ENCODE measurements at places on chromosomes 12 and 14. TPM values are rescaled to one million over a fixed set of nuclear protein-coding genes. Genes with fewer than 3 reads are reported as not detected.
A peak's percentile ranks its signal among the peaks of the same experiment; 100 is the strongest.

GRCh38 chr14:95834496-95834895 lies 42.1 kb upstream of the TUNAR start:
- ATAC-seq, result peak; percentile 21

GRCh38 chr14:76752744-76753143 lies 8.5 kb upstream of the VASH1 start:
- no peak for ATAC-seq

DNA sequence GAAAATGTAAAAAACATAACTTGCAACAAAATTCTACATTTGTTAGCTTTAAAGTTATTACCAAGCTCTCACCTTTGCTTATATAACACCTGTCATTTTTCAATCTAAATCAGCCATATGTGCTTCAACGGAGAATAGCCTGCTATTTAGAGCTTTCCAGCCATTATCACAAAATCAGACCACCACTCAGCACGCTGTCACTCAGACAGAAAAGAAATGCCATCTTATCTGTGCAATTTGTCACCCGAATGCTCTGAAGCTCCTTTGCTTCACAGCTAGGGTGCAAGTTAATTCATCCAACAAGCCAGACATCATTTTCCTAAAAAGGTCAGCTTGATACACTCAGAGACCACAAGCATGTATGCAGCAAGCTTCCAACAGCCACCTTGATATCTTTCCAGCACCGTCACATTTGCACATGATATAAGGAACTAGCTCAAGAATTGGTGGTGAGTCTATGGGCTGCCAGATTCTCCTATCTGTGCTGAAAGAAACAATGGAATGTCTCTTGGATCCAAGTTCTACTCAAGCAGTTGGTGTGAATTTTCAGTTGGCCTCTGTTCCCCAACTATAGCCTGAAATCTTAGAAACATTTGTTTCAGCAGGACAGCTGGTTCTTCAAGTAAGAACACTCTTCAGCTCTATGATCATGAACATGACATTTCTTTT lies 20.0 kb upstream of the IFNG-AS1 start:
- ATAC-seq, result no peak

GRCh38 chr14:79165471-79166090 lies 995.4 kb downstream of the NRXN3 start:
- ATAC-seq, result no peak

PRIMA1 gene
- total RNA-seq, result 1.8 TPM

GRCh38 chr14:96231526-96232130 lies 24.4 kb upstream of the BDKRB1 start:
- ATAC-seq, result no peak

DNA sequence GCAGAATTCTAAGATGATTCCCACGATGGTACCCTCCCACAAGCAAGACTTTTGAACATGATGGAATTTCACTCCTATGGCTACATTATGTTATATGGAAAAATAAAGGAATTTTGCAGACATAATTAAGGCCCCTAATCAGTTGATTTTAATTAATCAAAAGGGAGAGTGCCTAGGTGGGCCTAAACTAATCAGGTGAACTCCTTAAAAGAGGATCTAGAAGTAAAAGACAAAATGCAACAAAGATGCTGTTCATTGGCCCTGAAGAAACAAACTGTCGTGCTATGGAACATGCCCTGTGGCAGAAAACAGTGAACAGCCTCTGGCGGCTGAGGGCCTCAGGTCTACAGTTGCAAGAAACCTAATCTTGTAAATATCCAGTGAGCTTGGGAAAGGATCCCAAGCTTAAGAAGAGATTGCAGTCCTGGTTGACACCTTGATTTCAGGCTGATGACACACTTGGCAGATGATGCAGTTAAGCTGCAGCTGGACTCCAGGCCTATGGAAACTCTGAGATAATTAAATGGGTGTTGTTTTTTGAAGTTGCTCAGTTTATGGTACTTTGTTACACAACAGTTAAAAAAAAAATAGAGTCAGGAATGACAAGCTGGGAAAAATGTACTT lies 13.8 kb downstream of the TMCC3 start:
- no peak for ATAC-seq

- ATAC-seq, result no peak
Observed at GRCh38 chr12:103336940-103337339, 158.8 kb downstream of the C12orf42 start.

DEPDC4 gene
- total RNA-seq, result 2.5 TPM

NEUROD4 gene
- total RNA-seq, result 26.4 TPM

GRCh38 chr12:57548488-57548887 lies 1.4 kb upstream of the KIF5A start:
- ATAC-seq, result no peak

SMIM41 gene
- total RNA-seq, result not detected

DNA sequence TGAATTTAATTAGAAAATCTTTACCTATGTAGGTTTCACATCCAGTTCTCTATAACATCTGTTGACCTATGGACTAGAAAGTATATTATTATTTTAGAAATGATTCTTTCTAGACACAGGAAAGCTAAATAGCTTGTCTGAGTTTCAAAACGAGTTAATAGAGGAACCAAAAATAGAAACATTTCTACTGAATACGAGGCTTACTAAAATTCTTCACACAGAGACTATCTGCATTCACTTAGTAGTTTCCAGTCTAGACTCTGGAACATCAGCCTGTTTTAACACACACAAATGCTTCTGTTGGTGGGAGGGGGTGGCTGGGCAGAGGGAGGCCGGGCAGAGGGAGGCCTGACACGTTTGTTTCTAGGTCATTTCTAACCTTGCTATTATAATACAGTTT lies 29.7 kb downstream of the RGS6 start:
- ATAC-seq, result no peak

SERPINA3 gene
- 66.0 TPM for total RNA-seq

DNA sequence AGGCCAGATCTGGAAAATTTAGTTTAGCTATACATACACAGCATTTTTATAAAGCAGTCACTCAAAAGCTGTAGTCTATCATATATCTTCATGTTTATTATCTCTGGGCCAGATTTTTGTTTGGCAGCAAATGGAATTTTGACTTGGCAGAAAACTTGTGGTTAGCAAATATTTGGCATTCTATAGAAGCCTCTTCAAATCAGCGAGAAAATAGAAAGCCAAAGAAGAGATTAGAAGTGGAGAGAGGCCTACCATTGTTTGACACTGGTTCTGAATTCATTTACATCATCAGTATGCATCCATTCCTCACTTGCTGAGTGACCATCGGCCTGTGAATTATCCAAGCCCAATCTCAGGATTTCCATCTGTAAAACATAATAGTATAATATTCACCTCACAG lies 1077.6 kb downstream of the GALC start:
- no peak for ATAC-seq

STAC3 gene
- total RNA-seq, result 1.4 TPM

KRT3 gene
- total RNA-seq, result 0.25 TPM

SERPINA9 gene
- not detected for total RNA-seq

- no peak for ATAC-seq
Observed at GRCh38 chr12:95300286-95300685, 82.7 kb downstream of the VEZT start.

TAS2R8 gene
- total RNA-seq, result not detected

ASB2 gene
- total RNA-seq, result 0.43 TPM

RNFT2 gene
- 56.3 TPM for total RNA-seq

DNA sequence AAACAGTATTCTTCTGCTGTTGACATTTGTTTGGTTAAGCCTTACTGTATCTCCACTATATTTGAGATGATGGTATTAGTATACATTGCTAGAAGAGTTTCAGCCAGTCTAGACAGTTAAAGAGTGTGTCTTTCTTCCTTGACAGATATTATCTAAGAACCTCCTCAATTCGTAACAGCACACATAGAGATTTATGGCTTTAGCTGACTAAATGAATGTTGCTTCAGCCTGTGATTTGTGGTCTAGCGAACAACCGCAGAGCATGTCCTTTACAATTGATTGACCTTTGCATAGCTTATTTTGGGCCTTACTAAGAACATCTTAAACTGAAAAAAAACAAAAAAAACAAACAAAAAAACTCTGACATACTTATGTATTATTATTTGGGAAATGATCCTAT lies 122.2 kb downstream of the DAAM1 start:
- no peak for ATAC-seq
